ENCODE measurements at places on chromosomes 2 and 18. TPM values are rescaled to one million over a fixed set of nuclear protein-coding genes. Genes with fewer than 3 reads are reported as not detected.

The SAG gene
- total RNA-seq = 0.22 TPM

- no peak for DNase-seq
These were observed 159.2 kb downstream of the FAM210A start for GRCh38 chr18:13566941-13567746.

GRCh38 chr2:234252772-234253171 lies 202.3 kb downstream of the SPP2 start:
- DNase-seq = no peak

The SATB2 gene
- not detected for total RNA-seq

The LYPD6B gene
- not detected for total RNA-seq
